ENCODE measurements at places on chromosomes 6 and 20.

- DNase-seq = no peak
Observed at GRCh38 chr6:3194535-3195419, 32.7 kb downstream of the TUBB2B start.

DNA sequence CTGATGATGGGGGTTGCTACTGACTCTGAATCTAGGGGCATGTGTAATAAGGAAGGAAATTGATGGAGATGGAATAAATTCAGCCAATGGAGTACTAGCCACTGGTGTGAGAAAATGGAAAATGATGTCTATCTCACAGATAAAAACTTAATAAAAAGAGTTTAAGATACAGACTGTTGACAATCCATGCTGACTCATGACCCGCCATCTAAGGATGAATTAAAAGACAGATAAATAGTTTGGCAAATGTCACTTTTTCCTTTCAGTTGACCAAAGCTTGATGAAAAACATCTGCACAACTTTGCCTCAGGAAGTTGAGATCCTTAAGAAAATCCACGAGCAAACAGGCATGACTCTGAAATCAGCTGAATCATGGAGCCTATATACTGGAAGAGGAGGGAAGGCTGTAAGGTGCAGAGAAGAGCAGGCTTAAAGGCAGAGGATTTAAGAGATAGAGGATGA is 82.6 kb upstream of the BMP5 start:
- no peak for DNase-seq

DNA sequence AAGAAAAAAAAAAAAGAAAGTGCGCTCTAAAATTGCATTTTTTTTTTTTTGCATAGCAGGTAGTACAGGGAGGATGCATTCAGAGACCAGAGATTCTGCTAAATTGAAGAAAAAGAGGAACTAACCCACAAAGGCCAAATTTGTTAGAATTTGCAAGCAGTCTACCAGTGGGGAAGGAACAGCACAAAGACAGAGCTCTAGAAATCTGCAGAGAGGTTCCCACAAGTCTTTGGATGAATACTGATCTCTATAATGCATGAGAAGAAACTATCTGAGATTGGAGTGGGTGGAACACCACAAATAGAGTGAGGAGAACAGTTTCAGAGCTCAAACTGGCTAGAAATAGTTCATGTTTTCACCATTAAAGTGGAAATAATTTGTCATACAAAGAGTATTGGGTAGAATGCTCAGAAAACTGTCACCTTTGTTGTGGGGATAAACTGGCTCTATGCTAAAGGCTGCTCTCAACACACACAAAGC is 79.6 kb upstream of the AHI1 start:
- DNase-seq = no peak

DNA sequence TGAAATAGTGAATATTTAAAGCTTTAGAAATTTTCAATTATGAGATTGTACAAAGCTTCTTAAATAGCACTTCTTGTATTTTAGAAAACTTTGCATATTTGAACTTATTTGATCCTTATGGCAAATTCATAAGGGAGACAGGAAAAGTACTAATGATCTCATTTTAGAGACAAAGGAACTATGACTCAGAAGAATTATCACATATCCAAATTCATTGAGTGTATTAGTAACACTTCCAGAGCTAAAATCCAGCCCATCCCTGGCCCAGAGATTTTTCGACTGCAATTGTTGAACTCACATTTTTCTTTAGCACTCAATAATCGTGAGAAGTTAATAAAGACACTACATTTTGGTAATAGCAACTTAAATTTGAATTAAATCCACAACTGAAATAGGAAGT is 704.3 kb downstream of the EPM2A start:
- no peak for DNase-seq

DNA sequence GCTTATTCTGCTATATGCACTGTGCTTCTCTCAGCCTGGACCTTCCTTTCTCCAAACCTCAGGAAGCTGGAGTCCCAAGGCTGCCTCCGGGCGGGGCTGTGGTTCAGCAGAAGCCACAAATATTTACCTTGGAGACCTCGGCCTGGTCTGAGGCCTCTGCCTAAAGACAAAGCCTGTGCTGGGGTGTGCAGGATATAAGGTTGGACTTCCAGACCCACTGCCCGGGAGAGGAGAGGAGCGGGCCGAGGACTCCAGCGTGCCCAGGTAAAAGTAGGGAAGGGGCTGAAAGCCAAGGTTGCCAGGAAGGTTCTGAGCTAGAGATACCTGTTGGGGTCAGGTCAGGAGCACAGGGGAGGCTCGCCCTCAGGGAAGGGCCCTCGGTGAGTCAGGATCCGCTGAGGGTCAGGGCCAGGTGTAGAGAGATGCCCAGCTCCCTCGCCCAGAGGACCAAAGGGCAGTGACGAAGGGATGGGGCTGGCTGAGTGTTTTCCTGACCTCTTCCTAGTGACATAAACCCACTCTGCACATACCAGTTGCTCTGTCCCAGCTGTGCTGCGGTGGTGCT is at the start of gene BPIFB1:
Gene BPIFB1 (plus strand): TSS at position 224 of the 565 bp plus-strand sequence. CDS start 2,860 bp downstream, outside the sequence.
- DNase-seq = no peak

All from H4 (cell line).